ENCODE measurements at places on chromosomes 2 and 18.

- DNase-seq: peak; percentile 47
Observed at GRCh38 chr2:234335661-234336228, 161.1 kb downstream of the ARL4C start.

DNA sequence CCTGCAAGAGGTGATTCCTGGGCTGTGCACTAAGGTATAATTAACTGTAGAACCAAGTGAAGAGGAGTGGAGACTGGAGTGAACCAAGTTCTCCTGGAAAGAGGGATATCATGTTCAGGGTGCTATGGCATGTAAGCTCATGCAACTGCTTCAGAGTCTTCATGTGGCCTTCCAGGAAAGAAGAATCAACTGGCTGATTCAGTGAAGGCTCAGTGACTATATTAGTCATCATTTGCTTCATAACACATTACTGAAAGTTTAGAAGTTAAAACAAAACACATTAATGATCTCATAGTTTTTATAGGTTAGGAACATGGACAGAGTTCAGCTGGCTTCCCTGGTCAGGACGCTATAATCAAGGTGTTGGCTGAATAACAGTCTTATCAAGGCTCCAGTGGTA, 1200.8 kb upstream of the GYPC start:
- DNase-seq: no peak

DNA sequence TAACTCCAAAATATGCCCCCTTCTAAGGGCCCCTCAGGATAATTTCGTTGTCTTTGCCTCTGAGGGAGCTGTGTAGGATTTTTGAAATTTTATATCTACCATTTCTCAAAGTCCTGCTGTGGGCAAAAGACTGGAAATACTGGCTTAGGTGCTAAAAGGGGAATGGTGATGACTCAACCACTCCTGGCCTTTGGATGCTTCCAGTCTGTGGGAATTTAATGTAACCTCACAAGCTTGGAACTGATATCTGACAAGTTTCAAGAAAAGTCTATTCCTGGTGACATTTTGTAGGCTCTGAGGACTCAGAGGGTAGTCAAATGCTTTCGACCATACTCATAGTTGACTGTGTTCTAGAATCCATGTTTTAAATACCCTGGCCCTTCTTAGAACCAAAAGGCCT, 3.4 kb upstream of the APCDD1 start:
- no peak for DNase-seq

GRCh38 chr18:50638016-50638883, 78.4 kb downstream of the MAPK4 start:
- no peak for DNase-seq

DNA sequence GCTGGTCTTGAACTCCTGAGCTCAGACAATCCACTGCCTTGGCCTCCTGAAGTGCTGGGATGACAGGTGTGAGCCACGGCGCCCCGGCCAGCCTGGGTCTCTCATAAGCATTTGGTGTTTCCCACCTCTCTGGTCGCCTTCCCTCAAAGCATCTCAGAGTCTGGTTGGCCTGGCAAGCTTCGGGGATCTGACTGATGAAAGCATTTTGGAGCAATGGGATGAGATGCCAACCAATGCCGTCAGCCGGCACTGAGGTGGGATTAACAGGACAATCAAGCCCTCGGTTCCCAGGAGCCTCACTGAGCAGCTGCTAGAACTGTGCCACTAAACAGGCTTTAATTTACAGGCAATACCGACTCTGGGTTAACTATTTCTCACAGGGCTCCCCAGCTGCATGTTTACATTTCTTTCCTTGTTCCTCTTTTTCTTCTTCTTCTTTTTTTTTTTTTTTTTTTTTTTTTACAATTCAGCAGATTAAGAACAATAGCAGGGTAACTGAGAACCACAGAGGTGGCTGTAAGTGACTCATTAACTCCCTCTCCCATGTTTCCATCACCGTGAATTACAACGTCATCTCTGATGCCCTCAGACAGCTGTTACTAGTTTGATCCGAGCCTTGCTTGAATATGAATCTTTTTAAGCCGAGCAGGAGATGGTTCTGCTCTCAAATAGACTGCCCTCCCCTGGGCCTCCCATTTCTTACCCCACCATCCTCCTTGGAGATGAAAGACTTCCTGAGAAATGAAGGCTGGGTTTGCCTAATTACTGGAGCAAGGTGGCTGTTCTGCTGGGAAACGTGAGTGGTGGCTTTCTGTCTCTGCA, 37.9 kb downstream of the ODC1 start:
- no peak for DNase-seq

- no peak for DNase-seq
Observed at GRCh38 chr2:7180638-7181370, 263.6 kb downstream of the RNF144A start.

GRCh38 chr2:55097461-55098410, 47.5 kb upstream of the RTN4 start:
- DNase-seq: no peak

- DNase-seq: no peak
Observed at GRCh38 chr2:206558492-206558891, 83.8 kb upstream of the FAM237A start.

DNA sequence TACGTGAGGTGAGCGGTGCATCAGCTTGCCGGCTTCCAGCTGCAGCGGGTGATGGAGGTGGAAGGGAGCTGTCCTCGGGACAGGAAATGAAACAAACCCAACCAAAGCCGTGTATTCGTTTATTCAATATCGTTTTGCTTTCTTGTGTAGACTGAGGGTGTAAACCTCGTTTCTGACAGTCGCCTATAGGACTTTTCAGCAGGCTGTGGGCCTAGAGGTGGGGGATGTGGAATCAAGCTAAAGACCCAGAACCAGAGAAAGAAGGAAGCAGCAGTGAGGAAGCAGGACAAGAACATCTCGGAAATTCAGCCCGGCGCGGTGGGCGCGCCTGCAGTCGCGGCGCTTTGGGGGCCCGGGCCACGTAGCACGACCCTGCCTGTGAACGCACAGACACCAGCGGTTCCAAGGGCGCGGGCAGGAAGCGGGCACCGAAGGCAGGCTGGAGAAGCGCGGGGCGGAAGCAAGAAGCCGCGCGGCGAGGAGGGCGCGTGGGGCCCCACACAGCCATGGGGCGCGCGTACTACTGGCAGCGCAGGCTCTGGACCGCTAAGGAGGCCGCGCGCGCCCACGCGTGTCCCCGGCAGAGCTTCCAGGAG, 755 bp upstream of the ATP9B start:
- DNase-seq: peak; percentile 34

- DNase-seq: no peak
Observed at GRCh38 chr18:24831871-24832665, 371.6 kb downstream of the HRH4 start.

All from activated naive CD8-positive, alpha-beta T cell treated with anti-CD3 and anti-CD28 coated beads for 36 hours (primary cell).